ENCODE measurements at places on chromosomes 3 and 15. TPM values are rescaled to one million over a fixed set of nuclear protein-coding genes. Genes with fewer than 3 reads are reported as not detected.

DNA sequence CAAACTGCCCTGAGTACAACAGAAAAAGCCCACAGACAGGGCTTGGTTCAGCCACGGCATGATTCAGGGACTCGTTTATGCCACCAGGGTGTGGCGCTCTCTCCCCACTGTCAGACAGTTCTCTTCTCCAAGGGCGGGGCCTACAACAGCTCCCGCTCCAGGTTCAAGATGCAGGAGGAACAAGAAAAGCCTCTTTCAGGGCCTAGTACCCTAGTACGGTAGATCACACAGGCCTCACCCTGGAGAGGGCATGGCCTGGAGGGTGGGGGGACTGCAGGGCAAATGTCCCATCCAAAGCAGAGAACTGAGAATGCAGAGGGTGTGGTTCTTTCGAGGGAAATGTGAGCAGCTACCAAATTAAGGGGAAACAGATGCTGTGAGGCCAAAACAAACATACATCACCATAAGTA lies 12.0 kb downstream of the MESD start:
- no peak for DNase-seq

DNA sequence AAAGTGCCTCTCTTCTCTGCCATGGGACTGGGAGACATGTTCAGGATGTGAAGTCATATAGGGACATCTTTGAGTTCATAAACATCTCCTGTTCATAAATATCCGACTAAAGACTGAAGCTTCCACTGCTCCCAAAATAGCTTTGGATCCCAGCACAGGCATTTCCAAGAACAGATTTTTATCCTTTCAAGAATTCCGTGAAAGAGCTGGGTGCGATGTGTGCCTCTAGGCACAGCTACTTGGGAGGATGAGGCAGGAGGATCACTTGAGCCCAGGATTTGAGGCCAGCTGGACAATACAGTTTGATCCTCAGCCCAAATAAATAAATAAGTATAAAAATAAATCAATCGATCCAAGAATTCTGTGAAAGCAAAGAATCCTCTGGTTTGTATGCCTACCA lies 6.7 kb upstream of the ISLR2 start:
- DNase-seq: no peak

DNA sequence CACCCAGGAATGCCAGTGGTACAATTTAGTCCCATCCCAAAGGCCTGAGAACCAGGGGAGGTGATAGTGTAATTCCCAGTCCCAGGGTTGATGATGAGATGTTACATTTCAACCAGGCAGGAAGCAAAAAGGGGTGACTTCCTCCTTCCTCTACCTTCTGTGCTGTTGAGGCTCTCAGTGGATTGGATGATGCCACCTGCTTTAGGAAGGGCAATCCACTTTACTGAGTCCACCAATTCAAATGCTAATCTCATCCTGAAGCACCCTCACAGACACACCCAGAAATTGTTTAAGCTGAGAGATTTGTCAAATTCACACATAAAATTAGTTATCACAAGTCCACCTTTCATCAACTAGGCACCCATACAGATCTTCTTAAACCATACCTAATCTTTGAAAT lies 418.5 kb upstream of the GOLIM4 start:
- no peak for DNase-seq

The DNAJC17 gene
- polyA plus RNA-seq: 37.1 TPM

GRCh38 chr3:31189971-31190370 lies 295.5 kb upstream of the GADL1 start:
- no peak for DNase-seq

DNA sequence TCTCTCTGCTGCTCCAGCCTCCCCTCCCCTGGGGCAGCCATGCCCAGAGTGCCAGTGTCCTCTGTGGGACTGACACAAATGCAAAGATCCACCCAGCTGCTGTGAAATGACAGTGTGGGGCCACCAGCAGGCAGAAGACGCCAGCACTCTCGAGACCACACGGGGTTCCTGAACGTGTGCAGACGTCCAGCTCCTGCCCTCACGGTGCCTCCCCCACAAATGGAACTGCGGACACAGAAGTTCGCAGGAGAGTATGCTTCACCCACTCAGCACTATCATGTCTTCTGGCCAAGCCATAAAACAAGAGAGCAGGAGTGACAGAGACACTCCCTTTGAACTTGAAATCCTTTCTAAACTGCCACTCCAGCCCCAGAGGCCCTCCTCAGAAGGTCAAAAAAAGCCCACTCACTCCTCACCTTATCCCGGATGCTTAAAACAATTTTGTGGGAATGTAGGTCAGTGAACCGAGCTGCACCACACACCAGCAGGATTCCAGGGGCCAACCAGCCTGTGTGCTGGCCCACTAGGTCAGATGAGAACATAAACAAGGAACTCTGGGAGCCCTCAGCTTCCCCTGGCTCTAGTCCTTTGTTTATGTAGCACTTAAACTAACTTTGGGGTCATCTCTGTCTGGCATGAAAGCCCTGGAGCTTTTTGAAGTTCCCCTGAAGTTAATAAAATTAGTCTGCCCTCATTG lies 112.6 kb downstream of the DNAJB8 start:
- no peak for DNase-seq

The SLC22A14 gene
- polyA plus RNA-seq: 0.66 TPM

All from left renal pelvis (tissue), 4 donors.